ENCODE measurements at places on chromosomes 5 and 9.

GRCh38 chr9:37902131-37902530 lies 1.8 kb downstream of the SLC25A51 start:
- no peak for DNase-seq

DNA sequence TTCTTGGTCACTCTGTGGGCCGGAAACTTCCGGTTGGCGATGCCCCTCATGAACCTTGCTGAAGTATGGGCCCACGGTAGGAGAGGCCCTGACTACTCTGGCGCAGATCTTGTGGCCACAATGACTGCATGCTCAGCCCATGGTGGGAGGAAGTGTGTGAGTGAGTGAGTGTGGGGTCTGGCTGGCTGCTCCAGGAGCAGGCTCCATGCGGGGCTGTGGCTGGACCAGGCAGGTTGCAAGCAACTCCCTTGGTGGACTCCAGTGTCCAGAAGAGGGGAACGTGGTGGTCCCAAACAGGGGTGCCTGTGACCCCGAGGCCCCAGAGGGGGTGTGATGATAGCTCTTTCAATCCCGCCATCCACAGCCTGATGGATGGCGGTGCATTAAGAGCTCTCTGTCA lies 35.5 kb upstream of the PANK3 start:
- no peak for DNase-seq

GRCh38 chr5:113024076-113024697 lies 47.6 kb downstream of the DCP2 start:
- DNase-seq, result no peak

GRCh38 chr9:85332487-85332886 lies 409.3 kb downstream of the AGTPBP1 start:
- DNase-seq, result no peak

DNA sequence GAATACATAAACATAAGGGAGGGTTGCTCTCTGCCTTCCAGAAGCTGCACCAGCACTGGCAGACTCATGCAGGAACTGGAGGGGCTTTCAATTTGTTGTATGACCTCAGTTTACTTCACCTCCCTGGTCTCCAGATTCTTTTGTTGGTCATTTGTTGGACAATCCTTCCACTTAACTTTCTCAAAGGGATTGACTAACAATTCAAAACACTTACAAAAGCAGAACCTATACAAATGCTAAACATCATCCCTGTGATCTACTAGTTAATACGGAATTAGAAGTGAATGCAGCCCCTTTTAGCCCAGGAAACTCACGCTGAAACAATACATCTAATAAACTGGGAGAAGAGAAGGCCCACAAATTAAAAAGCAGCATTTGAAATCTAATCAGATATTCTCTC lies 404.6 kb upstream of the BRINP1 start:
- DNase-seq, result no peak

GRCh38 chr9:14433351-14434157 lies 119.6 kb upstream of the NFIB start:
- DNase-seq, result no peak

- DNase-seq, result no peak
Measured at GRCh38 chr9:133585481-133586351, 23.5 kb downstream of the FAM163B start.

DNA sequence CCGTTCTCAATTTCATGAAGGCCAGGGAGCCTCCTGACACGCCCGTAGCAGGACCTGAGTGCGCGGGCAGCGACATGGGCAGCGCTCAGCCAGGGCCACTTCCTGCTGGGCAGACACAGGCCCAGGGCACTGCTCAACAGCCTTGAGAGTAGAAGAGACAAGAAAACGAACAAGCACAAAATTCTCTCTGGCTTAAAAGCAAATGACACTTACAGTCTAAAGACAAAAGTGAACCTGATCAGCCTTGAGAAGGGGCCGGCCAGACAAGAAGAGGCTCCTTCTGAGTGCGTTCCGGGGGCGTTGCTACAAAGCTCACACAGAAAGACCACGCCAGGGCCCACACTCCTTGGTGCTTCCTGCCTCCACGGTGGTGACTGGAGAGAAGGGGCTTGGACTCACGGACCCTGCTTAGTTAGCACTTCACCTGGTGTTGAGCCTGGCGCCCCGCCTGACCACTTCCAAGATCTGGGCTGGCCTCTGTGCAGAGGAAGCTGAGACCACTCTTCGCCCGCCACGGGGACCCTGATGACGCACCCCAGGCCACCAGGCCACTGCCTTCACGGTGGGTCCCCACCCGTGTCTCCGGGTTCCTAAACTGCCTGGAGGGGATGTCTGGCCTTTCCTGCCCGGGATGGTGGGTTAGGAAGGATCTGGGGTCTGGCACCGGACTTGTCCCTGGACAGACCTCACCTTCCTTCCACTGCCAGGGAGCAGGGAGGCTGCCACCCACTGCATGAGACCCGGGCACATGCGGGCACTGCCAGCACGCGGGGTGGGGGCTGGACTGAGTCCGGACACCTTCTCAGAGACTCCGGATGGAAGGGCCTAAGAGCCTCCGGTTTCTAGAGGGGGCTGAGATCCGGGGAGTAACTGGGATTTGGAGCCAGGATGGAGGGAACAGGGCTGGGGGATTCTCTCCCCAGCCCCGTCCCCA lies 1.3 kb downstream of the SLC12A7 start:
- no peak for DNase-seq

DNA sequence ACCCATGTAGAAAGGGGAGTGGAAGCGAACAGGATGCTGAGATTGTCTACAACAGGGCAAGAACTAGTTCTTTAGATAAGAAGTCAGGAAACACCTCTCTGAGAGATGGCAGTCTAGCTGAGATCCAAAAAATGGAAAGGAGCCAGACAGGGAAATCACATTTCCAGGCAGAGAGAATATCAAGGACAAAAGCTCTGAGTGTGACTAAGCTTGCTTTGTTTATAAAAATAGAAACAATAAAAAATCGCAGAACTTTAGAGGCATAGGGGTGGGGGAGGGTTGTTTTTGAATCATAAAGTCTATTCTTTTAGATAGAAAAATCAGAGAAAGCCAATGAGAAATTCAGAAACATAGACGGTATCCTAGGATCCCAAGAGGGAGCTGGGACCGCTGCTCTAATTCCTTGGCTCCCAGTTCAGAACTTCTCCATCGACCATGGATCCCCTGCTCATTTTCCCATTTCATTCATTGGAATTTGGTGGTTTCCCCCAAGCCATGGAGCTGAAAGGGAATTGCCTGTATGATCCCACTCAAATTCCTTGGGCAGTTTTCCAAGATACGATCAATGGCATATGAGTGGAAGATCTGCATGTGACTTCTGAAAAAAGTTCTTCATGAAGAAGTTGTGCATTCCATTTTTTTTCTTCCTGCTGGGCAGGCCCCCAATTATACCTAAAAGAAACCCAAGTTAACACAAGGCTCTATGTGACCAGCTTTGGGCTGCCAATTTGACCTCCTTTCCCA lies 182.0 kb downstream of the GRIA1 start:
- no peak for DNase-seq

- no peak for DNase-seq
Measured at GRCh38 chr5:72938206-72938605, 17.6 kb upstream of the FCHO2 start.

DNA sequence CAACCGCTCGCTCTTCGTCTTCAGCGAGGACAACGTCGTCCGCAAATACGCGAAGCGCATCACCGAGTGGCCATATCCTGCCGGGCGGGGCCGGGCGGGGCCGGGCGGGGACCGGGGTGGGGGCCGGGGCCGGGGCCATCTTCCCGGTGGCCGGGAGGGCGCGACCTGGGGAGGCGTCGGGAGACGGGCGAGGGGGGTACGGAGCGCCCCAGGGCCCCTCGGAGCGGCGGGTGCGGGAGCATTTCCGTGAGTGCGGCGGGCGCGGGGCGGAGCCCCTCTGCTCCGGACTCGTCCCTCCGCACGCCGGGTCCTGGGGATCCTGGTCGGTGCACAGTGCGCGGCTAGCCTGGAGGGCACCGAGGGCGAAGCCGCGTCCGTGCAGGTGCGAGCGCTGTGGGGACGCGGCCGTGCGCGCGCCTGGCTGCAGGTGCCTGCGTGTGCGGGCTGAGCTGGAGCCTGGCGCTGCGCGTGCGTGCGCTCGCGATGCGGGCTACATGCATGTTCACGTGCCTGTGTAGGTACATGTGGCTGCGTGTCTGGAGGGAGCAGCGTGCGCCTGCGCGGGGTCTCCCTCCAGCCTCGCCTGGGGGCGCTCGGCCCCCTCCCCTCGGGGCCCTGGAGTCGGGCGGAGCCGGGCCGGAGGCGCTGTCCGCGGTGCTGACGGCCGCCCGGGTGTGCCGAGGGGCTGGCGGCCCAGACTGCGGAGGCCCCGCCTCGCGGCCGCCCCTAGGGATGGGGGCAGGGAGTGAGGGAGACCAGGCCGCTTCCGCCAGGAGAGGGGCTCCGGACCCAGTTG lies 762 bp downstream of the CACNA1B start:
- no peak for DNase-seq

DNA sequence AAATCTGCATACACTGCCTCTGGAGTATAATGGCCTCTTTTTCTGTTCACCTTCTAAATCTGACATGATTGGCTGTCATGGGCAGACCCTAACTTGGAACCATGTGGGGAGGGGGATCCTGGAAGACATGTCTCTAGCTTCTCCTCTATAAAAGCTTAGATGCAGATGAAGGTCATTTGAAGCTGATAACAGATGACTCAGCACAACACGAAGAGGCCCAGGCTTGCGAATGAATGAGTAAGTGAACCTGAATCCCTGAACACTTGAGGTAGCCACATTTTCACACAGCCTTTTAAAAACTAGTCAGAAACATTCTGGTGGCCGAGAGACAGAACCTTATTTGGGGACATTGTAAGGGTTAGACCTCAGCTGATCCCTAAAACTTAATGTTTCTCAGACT lies 282.6 kb downstream of the ELAVL2 start:
- DNase-seq, result no peak

- DNase-seq, result no peak
Measured at GRCh38 chr9:83271665-83272071, 208.7 kb upstream of the RASEF start.

DNA sequence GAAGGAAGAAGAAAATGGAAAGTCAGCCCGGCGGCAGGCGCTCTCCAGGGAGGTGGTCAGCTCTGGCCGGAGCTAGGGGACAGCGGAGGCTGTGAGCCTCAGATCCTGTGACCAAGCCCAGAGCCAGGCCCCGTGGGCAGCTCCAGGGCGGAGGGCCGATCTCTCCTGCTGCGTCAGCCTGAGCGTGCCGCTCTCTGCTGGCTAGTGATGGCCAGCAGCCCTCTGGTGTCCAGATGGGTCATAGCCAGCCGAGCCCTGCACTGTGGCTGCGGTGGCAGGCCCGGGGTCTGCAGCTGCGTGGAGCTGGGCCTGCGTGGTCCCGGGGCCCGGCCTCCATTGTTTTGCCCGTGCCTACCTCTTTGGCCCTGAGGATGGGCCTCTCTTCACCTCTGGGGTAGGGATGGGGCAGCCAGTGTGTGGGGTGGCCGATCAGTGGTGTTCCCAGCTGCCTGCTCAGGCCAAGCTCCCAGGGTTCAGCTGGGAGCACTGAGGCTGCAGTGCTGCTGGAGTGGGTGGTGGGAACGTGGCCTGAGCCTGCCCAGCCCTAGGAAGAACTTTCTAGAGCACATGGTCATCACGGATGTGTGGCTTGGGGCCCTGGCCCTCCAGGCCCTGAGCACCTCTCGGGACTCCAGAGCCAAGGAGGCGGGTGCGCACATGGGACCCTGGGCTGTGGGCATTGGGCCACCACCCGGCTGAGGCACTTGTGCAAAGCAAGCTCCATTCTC lies 17.1 kb upstream of the NRARP start:
- no peak for DNase-seq

DNA sequence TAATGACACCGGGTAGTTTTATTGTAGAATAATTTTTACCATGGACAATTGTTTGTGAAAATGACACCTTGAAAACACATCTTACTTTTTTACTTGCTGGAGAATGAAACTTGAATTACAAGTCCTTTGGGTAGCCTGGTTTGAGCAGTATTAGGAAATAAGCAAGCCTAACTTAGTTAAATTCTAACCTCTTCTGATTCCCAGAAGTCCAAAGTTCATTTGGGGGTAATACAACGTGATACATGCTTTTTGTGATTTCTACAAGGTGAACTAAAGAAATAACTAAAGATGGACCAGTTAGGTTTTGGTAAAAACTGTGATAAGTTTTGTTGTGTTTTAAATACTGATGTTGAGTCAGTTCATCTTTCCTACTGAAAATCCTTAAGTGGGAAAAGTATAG lies 135.4 kb upstream of the DMRT1 start:
- DNase-seq, result no peak

- no peak for DNase-seq
Measured at GRCh38 chr5:31196309-31196708, 2.8 kb downstream of the CDH6 start.

DNA sequence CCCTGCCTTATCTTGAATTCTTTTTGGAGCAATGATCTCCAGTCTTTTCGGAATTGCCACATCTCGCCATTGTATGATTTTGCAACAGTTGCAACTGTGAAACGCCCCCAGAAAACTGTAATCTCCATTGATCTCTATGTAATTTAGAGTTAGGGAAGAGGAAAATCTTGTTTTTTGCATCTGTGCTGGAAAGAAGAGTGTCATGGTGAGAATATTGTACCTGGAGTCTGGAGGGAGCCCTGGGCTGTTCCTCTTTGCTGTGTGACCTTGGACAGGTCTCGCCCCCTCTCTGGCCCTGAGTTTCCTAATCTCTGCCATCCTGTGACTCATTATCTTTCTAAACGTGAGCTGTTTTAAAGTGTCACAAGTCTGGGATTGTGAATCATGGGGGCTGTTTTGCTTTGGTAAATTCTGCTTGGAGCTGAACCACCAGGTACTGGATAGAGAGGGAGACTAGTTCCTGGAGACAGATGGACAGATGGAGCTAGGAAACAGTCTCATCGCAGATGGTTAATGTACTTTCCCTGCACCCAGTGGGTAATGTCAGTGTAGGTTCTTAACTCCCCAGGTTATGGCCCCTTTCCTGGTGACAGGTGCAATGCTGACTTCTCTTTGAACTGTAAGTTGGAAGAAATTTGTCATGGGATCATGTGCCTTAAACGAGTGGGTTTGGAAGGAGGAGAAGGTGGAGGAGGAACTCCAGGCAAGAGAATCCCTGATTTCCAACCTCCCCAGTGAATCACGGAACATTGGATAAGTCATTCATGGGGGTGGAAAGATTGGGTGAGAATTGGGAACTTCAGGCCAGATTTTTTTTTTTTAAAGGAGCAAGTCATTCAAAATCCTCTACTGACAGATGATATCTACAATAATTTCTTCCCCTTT lies 19.6 kb downstream of the PPARGC1B start:
- no peak for DNase-seq

GRCh38 chr5:3432135-3432534 lies 163.5 kb upstream of the IRX1 start:
- no peak for DNase-seq

GRCh38 chr5:116271446-116272025 lies 186.7 kb downstream of the COMMD10 start:
- DNase-seq, result no peak

GRCh38 chr9:69743930-69744329 lies 15.9 kb downstream of the PTAR1 start:
- DNase-seq, result no peak

- no peak for DNase-seq
Measured at GRCh38 chr5:178293815-178294214, 61.2 kb upstream of the PHYKPL start.

GRCh38 chr5:41636605-41637004 lies 126.2 kb upstream of the PLCXD3 start:
- no peak for DNase-seq
